Stimulated activated CD8-positive, alpha-beta memory T cell treated with anti-CD3 and anti-CD28 coated beads, Interleukin-7, amount 100 ng/mL, for 48 hours (primary cell): ENCODE measurements at places on chromosomes 2 and 18.

DNA sequence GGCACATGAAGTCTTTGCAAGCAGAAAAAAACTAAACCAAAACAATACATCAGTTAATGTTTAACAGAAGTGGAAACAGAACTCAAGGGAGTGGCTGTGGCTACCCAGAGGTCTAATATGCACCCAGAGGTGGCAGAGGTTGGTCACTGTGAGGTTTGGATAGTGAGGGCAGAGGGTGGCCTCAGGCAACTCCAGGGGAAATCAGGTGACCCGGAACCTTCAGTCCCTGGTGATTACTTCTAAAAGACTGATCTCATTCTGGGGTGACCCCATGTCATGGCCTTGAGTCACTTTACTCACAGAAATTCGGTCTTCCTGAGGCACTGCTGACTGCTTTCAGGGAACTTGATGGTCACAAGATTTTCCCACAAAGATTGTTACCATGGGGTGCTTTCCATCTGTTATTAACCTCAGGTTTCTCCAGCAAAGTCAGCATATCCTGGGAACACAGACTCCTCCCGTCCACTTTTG lies 99.4 kb downstream of the TMEM17 start:
- no peak for DNase-seq

GRCh38 chr2:207337234-207338219 lies 171.8 kb upstream of the KLF7 start:
- DNase-seq, result no peak

DNA sequence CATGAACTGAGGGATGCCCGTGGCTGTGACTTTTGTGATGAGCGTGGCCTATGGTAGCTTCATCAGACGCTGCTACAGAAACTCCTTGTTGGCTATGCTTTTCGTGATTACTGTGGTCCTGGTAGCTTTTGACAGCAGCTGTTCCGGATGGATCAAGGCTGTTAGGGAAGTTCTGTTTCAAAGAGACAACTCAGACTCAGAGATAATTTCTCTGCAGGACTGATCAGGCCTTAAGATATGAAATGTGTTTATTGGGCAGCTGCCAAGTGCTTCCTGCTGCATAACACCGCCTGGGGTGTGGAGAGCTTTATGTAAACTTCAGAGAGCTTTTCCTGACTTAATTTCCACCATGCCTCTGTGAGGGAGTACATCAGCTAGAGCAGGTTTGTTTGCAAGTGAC lies 243.8 kb downstream of the TSN start:
- no peak for DNase-seq

GRCh38 chr18:79950515-79951341 lies 725 bp downstream of the SLC66A2 start:
- no peak for DNase-seq

DNA sequence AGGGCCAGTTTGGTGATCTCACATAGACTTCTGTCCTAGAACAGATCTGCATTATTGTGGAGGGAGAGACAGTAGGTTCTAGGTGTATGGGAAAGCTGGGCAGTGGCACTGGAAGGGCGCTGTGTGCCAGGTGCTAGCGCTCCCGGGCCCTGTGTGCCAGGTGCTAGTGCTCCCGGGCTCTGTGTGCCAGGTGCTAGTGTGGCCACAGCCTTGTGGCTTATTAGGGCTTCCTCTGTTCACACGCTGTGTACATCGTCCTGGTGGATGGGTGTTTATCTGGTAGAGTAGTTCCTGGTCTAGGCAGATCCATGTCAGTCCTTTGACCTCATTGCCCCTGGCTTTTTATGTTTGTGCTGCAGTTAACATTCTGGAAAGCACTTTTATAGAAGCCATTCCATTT lies 263.4 kb downstream of the AGAP1 start:
- DNase-seq, result no peak

GRCh38 chr18:63238693-63239075 lies 80.9 kb downstream of the BCL2 start:
- no peak for DNase-seq

- DNase-seq, result no peak
These were observed 119.0 kb upstream of the ZFP36L2 start for GRCh38 chr2:43345391-43345813.

- DNase-seq, result no peak
These were observed 31.6 kb upstream of the CASP10 start for GRCh38 chr2:201151127-201151981.

DNA sequence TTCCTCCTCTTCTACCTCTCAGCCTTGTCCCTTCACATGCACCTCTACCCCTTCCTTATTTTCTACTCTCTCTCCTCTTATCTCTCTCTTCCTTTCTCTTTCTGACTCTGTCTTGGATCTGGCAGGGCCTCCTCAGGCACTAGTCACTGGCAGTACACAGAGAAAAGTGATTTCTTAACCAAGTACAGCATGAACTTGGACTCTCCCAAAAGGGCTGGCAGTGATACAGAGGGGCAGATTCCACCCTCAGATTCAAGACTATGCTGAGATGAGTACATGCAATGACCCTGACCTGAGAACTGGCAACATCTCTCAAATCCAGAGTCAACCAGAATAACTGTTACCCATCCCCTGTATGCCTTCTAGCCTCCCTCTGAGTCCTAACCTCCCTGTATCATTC lies 4.3 kb downstream of the AOX1 start:
- no peak for DNase-seq

DNA sequence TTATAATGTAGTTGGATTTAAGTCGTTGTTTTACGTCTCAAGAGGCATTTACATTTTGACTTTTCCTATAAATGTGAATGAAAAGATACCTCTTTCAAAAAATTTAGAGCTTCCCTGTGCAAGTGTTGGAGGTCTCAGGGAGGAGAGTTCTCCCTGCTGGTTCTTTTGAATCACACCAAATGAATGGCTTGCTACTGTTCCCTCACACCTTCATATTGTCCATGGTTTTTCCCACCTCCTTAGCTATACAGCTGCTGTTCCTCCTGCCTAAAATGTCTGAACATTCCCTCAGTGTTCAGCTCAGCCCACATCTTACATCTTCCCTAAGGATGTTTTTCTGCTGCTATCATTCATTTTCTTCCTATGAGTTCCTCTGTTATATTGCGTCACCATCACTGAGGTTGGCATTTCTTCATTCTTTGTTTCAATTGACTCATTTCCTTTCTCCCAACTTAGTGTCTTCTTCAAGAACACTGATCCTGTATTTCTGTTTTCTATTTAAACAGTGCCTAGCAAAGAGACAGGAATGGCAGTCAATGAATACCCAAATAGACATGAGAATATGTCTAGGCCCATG lies 46.0 kb downstream of the COX7A2L start:
- DNase-seq, result no peak
